Muscle of arm (tissue), 14 donors: ENCODE measurements at places on chromosomes 2 and 18.
A peak's percentile ranks its signal among the peaks of the same experiment; 100 is the strongest.

DNA sequence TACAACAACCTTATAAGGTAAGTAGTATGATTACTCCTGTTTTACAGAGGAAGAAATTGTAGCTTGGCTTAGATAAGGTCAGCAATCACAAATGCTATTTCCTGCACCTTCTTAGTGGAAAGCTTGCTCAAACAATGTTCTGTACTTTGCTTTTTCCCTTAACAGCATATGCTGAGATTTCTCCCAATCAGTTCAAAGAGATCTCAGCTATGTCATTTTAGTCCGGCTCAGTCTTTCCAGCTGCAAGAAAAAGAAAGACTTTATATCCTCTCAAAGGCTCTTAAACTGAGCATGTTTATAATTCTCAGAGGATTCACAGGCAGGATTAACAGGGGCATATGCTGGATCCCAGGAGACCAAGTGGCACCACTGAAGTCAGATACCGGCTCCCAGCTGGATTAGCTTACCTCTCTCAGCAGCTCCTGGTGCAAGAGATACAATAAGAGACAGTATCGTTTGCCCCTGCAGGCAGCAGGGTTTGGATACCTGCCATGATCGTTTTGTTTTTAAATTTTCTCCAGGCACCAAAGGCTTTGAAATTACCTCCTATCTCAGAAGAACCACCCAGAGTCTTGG is 29.5 kb downstream of the KIAA2012 start:
- no peak for DNase-seq

- DNase-seq, result peak; percentile 72
Observed at GRCh38 chr2:235594041-235594440, 100.2 kb downstream of the AGAP1 start.

DNA sequence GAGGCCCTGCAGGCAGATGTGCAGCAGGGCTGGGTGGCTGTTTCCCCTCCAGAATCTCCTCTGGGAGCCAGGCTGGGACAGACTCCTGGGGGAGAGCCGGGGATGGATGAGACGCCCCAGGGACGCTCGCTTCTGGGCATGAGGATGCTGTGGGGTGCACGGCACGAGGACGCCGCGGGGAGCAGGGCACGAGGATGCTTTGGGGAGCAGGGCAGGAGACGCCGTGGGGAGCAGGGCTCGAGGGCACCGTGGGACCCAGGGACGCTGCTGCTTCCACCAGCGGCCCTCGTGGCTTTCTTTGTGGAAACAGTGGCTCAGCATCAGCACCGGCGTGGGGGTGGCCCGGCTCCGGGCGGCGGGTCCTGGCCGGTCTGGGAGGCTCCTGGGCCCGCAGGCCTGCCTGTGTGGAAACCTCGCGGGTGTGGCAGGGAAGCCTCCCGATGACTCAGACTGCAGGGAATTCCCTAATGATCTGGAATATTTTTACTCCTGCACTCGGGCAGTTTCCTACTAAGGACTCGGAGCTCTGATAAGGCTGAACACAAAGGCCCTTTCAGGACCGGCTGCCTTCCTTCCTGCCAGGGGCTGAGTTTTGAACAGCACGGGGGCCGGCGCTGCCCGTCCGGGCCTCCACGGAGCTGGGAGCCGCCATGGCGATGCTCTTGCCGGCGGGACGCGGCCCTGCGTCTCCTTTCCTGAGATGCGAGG is 62.6 kb downstream of the NFATC1 start:
- DNase-seq, result no peak

- no peak for DNase-seq
Observed at GRCh38 chr2:148887350-148888002, 12.4 kb downstream of the KIF5C start.

- no peak for DNase-seq
Observed at GRCh38 chr2:208034503-208035140, 9.3 kb upstream of the PLEKHM3 start.

- DNase-seq, result no peak
Observed at GRCh38 chr2:133265432-133265949, 302.8 kb downstream of the NCKAP5 start.

DNA sequence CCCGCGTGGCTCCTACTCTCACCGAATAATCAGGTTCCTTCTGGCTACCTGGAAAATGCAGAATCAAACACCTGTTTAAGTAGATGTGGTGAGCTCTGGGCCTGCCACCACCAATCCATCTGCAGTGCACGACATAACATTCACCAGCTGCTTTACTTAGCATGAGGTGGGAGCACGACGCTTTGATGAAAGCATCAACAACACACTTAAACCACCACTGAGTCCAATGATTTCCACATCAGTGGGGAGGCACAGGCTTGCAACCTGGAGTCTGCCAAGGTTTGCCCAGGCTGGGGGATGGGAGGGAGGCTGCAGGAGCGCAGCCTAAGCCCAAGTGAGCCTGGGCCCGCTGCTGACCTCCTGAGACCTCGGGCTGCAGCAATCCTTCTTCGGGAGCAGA is 415.5 kb downstream of the MEIS1 start:
- no peak for DNase-seq

DNA sequence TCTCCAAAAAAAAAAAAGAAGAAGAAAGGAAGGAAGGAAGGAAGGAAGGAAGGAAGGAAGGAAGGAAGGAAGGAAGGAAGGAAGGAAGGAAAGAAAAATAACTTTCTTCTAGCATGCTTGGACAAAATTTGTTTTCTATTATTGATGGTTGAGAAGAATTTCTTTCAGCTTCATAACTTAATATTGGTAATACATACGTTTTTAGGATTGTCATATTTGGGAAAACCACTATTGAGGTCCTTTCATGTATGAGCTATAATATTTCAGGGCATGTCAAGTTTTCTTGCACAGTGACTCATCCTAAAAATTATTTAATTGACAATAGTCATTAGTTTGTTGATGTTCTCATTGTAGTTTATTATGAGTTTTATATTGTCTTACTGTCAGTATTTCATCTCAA is 66.4 kb upstream of the PKDCC start:
- no peak for DNase-seq

- DNase-seq, result no peak
Observed at GRCh38 chr2:175167076-175167791, 769 bp downstream of the ATF2 start.

DNA sequence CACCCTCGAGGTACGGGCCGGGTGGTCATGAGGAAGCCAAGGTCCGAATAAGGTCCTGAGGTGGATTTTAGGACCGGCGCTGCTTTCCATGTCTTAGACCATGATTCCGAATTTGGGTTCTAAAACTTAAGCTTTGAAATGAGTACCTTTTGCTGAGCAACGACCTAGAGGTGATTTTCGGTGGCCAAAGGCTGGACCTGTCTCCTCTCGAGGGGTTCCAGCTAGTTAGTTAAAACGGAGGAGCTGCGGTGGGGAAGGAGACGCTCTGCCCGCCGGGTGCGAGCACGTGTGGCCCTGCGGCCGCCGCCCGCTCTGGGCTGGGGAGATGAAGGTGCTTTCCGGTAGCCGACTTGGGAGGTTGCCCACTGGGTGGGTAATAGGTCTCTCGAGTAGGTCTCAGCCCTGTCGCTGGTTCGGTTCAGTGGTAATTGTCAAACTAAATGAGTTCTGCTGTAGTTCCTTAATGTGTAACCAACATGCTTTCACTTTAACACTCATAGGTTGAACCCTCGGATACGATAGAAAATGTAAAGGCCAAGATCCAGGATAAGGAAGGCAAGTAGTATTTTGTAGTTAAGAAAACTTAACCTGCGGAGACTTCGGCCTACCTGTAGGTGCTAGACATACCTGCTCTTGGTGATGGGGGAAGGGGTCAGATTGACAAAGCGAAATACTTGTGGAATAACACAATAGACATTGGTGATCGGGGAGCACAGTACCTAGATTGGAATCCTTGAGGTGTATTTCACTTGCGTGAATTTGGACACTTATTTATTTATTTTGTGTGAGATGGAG is 572 bp downstream of the RPS27A start:
- no peak for DNase-seq

DNA sequence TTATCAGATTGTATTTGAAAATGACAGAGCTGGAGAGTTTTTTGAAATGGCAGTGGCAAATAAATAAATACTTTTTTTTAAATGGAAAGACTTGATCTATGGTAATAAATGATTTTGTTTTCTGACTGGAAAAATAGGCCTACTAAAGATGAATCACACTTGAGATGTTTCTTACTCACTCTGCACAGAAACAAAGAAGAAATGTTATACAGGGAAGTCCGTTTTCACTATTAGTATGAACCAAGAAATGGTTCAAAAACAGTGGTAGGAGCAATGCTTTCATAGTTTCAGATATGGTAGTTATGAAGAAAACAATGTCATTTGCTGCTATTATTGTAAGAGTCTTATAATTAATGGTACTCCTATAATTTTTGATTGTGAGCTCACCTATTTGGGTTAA is 30.9 kb downstream of the CD28 start:
- DNase-seq, result no peak
